ENCODE measurements at places on chromosomes 11 and 22.

DNA sequence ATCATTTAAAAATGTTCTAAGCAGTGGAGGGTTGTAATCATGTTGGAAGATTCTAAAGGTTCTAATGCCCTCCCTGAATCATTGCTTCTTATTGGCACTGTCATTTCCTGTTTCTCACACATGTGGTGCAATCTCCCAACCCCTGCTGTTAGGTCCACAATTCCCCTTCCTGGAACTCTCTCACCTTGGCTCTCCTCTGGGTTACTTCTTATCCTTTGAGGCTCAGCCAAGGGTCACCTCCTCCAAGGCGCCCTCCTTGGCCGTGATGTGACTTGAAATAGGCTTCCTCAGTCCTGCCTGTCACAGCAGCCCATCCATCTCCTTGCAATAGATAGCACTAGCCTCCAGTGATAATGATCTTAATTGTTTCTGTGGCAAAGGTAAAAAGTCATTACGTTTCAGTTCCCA, 149.8 kb downstream of the TTC17 start:
- no peak for DNase-seq

GRCh38 chr11:69435161-69435986, 46.1 kb upstream of the LINC01488 start:
- DNase-seq = no peak

DNA sequence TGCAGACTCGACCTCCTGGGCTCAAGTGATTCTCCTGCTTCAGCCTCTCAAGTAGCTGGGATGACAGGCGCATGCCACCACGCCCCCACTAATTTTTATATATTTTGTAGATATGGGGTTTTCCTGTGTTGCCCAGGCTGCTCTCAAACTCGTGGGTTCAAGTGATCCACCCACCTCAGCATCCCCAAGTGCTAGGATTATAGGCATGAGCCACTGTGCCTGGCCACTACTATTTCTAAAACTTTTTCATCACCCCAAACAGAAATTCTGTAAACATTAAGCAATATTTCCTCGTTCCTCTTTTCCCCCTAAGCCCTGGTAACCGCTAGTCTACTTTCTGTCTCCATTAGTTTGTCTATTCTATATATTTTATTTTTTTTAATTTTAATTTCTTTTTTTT, 9.0 kb upstream of the ATG16L2 start:
- no peak for DNase-seq

- no peak for DNase-seq
Observed at GRCh38 chr22:47914481-47915097, 1152.1 kb downstream of the TBC1D22A start.

DNA sequence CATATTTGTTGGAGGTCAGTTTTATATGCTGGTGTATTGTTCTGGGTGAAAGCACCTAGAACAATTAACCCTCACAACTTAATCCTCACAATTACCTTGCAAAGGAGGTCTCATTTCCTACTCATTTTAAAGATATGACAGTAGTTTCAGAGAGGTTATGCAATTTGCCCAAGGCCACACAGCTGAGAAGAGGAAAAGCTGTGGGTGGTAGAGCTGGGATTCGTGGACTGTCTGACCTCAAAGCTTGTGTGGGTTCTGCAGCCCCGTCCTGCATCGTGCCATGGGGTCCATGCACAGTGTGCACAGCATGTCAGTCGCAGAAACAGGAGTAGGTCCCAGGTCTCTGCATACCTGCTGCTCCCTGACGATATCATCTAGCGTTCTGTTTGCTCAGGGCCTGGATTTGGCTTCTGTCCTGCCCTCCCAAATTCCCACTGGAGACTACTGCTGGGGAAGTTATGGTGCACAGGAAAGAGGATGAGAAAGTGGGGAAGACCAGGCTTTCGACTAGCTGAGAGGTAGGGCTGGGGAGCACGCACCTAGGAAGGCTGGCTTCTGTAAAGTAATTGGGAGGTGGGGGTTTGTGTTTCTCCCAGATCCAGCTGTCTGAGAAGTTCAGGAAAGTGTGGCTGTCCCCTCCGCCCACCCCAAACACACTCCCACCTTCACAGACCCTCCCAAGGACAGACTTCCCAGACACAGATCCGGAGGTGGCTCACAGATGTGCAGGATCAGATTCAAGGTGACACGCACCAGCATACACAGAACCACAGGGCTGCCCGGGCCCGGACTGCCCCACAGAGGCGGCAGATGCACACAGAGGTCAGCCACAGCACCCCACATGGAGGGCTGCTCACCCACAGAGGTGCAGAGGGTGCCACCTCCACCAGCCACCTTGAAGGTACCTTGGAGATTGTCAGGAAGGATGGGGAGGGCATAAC, 2.0 kb downstream of the BACE1 start:
- no peak for DNase-seq

DNA sequence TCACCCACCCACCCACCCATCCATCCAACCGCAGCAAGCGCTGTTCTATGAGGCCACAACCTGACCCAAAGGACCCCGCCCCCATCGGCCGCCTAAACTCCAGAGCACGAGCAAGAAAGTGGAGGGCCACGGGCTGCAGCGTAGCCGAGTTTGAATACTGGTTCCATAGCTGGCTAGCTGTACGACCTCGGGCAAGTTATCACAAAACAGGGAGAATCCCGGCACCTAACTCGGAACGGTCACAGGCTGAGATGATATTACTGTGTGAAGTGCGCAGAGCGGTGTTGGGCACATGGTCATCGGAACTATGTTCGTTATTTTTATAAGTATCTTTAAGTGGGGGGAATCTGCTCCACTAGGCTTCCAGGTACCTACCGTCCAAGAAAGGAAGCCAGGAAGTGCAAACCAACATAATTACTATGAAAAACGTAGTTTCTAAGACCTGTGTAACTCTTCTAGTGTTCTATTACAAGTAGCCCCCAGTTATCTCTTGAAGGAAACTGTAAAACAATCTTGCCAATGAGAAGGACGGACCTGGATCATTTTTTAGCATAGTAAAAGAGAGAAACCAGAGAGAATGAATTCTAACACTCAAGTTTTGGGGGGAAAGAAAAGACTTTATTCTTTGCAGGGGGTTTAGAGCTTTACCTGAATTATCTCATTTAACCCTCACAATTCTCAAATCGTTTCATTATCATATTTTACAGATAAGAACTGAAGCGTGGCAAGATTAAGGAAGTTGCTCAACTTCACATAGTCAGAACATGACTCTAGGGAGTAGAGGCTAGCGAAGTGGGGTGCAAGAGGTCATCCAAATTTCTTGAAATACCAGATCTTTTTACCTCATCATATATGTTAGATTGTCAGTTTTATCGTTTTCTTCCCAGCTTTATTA, 663 bp upstream of the BUD13 start:
- no peak for DNase-seq

GRCh38 chr22:32818446-32819115, 17.1 kb downstream of the TIMP3 start:
- no peak for DNase-seq

GRCh38 chr22:31286360-31287255, 5.7 kb downstream of the PIK3IP1 start:
- no peak for DNase-seq
